Activated CD4-positive, alpha-beta T cell treated with anti-CD3 and anti-CD28 coated beads, Interleukin-10, Interleukin-2, amounts not matched to agents 100 ng/mL and 50 ng/mL, durations not matched to agents 16 hours and 8 hours (primary cell): ENCODE measurements at places on chromosomes 1 and 21.

DNA sequence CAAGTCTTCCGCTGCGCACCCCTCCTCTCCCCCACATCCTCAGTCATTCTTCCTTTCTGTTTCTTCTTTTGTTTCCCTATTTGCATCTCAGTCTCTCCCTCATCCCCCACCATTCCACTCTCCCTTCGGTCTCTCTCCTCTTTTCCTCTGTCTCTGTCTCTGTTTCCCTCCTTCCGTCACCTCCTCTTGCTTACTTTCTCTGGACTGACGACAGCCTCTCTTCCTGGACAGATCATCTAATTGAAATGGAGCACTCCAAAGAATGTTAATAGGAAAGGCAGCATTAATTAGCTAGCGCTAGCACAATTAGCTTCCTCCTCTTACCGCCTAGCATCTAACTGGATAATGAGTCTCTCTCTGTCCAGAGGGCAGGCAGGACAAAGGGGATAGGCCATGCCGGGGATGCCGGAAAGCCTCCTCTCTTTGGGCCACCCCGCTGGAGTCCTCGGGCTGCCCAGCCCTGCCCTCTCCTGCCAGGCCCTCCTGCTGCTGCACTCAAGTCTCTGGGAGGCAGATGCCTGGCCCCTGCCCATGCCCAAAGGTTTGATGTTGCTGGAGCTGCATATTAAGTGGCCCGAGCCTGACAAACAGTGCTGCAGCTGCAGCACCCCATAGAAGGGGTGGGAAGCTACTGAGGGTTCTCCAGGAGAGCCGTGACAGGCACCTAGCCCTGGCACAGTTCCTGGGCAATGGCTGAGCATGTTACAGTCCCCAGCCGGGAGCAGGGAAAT lies 20.8 kb downstream of the DISP3 start:
- DNase-seq, result no peak

GRCh38 chr1:205204552-205204951 lies 7.0 kb downstream of the DSTYK start:
- DNase-seq, result no peak

DNA sequence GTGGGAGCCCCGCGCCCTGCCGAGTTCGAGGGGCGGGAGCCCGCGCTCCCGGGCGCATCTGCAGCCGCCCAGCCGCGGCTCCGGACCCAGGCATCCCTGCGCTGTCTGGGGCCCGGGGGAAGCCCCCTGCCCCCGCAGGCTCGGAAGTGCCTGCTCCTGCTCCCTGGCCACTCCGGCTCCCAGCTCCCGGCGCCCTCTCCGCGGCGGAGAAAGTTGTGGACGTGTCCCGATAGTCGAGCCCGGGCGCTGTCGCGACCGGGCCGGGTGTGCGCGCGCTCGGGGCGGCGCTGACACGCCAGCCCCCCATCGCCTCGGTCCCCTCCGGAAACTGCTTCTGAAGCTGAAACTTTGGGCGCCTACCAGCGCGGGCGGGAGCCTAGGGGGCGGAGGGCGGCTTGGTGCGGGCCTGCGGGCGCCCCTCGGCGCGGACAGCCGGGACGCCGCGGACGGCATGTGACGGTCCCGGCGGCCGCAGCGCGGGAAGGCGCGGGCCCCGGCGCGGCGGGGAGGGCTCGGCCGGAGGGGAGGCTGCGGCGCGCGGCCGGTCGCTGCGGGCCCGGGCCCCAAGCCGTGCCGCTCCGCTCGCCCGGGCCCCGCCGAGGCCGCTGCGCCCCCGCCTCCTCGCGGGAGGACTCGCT lies 515 bp downstream of the MAN1C1 start:
- DNase-seq, result no peak

GRCh38 chr1:42130061-42130660 lies 23.0 kb upstream of the GUCA2B start:
- DNase-seq, result no peak

DNA sequence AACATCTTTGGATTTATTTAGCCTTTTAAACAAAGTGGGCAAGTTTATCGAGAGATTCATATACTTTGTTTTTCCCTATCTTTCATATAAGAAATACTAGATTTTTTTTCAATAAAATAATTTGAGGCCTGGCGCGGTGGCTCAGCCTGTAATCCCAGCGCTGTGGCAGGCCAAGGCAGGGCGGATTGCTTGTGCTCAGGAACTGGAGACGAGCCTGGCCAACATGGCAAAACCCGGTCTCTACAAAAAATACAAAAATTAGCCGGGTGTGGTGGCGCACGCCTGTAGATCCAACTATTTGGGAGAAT lies 1.6 kb upstream of the CDC14A start:
- no peak for DNase-seq

DNA sequence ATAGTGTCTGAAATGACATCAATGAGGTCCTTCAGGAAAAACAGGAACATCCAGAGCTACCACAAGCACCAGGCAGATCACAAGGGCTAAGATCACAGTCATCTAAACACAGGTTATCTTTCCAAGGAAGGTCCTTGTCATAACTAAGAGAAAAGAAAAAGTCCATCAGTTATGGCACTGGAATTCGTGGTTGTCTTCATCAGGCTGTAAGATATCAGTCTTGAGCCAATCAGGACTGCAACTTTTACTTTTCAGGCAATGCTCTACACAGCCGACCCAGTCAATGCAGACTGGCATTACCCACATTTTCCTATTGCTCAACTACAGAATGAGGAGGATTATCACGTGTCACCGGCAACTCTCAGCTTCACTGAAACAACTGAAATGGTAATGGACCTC lies 26.4 kb downstream of the SORT1 start:
- peak; percentile 67 for DNase-seq

DNA sequence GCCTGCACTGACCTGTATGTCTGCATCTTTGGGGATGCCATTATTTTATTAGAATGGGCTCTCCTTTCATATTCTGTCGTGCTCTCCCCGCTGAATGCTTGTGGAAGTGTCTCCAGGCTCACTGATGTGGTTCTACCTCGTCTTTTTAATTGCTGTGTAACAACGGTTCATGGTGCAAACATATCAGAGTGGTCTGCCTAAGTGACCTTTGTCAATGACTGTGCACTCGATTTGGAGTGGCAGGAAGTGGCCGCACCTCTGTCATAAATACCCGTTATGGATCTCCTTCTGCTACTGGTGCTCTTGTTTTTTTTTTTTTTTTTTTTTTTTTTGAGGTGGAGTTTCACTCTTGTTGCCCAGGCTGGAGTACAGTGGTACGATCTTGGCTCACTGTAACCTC lies 38.3 kb downstream of the SPSB1 start:
- DNase-seq, result no peak

DNA sequence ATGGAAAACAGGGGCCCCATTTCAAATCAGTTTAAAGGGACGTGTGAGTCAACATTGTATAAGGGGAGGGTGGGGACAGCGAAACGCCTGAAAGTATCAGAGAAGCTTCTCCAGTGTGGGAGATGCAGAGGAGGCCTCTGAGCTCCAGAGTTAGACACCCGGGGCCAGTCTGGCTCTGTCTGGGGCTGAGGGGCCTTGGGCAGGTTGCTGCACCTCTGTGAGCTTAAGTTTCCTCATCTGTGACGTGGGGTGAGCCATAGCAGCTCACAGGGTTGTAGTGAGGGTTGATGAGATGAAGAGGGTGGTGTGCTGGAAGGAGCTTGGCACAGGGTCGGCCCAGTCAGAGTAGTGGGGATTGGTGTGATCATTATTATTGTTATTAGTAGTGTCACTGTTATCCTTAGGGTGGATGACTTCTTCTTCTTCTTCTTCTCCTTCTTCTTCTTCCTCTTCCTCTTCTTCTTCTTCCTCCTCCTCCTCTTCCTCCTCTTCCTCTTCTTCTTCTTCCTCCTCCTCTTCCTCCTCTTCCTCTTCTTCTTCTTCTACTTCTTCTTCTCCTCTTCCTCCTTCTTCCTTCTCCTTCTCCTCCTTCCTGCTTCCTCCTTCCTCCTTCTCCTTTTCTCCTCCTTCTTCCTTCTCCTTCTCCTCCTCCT lies 282.0 kb downstream of the PTPRU start:
- DNase-seq, result no peak

GRCh38 chr1:157292809-157293564 lies 154.8 kb upstream of the ETV3 start:
- DNase-seq, result no peak

- no peak for DNase-seq
Observed at GRCh38 chr1:152444045-152444444, 30.0 kb upstream of the CRNN start.
